ENCODE measurements at places on chromosomes 3 and 15.

DNA sequence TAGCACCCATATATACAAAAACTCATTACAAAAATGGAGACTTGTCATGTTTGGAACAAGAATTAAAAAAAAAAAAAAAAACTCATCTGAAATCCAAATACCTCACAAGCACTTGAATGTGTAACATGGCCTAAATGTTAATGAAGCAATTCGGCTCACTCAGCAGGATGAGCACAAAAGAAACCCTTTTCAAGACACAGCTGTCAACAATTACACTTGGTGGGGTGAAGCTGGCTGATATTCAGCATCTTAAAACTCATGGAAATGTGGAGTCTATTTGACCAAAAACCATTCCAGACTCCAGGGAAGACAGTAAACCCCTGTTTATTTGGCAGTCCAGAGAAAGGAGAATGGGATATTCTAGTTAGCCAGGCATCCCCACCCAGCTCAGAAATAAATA lies 205.4 kb upstream of the TSC22D2 start:
- DNase-seq = no peak

- peak; percentile 59 for DNase-seq
Measured at GRCh38 chr15:38612159-38612863, 47.7 kb upstream of the RASGRP1 start.

- no peak for DNase-seq
Measured at GRCh38 chr15:51348688-51349087, 7.2 kb downstream of the GLDN start.

GRCh38 chr3:181564222-181564621 lies 147.5 kb upstream of the SOX2 start:
- no peak for DNase-seq

DNA sequence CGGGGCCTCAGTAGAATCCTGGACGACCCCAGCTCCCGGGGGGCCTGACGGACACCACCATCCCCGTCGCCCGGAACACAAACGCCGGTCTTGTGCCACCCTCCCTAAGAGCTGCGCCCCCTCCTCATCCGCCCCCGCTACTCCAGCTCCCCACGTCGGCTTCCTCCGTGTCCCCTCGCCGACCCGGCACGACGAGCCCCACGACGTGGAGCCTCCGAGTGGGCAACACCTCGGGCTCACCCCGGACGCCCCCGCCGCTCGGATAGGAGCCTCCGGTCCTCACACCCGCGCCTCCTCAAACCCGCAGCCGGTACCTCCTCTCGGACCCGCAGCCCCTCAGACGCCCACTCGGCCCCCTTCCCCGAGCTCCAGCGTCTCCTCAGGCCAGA lies 525 bp downstream of the NPTN start:
- no peak for DNase-seq

GRCh38 chr3:169954142-169954756 lies 12.4 kb upstream of the SEC62 start:
- DNase-seq = no peak

DNA sequence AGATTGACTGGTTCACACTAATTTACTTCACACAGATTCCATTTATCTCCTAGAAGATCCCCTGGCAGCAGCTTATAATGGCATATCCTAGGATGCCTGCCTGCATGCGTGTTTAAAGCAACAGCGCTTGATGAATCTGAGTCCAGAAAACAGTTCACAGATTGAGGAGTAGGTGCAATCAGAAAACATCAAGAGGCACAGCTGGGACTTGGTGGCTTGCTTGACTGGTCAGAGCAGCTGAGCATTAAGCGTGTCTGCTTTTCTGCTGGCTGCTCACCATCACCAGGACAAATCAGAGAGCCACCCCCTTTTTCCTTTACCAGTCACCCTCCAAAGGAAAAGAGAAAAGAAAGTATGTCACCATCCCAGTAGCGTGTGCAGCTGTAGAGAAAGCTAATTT lies 223.6 kb downstream of the WDR72 start:
- no peak for DNase-seq

DNA sequence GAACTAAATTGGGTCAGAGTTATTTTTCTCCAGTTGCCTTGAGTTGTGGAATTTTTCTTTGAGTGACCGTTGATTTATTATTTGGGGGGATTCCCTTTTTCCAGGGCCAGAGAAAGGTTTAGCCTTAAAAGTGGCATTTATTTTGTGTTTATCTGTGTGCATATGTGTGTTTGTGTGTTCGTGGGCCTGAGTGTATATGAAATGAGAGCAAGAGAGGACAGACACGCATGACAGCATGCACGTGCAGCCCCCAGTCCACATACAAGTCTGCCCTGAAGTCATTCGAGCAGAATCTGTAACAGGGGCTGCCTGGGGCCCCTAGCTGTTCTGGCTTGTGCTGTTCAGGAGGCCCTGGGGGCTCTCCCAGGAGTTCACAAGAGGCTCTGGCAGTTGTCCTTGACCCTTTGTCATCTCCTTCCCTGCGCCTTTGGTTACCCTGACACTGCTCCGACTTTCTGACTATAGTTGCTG lies 18.3 kb upstream of the TRAK1 start:
- DNase-seq = no peak

DNA sequence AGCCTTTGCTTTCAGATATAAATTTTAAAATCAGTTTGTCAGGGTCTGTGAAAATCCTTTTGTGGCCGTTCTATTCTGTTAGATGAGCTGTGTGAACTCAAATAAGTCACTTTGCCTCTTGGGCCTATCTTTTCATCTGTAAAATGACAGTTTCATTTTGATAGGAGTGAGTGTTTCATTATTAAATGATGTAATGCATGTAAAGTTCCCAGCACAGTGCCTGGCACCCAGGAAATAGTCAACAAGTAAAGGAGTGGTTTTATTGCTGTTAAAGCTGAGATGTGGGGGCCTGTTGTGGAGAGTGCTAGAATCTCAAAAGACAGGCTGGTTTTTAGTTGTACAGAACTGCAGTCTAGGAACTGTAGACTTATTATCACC lies 394.5 kb upstream of the CFAP20DC start:
- no peak for DNase-seq

DNA sequence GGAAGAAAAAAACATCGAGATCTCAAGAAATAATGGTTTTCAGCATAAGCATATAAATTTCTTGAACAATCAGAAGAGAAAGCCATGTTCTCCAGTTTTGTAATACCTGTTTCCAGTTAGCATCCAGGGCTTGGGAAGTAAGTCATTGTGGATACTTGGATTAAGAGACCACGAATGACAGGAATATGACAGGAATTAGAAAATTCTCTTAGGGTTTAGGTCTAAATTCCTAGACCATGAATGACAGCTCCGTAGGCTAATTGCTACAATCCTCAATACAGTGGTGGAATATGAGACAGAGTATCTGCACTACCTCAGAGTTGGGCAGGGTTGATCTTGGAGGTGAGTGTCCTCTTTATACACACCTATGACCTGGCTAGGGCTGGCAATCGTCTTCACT lies 517.5 kb downstream of the NTRK3 start:
- no peak for DNase-seq

DNA sequence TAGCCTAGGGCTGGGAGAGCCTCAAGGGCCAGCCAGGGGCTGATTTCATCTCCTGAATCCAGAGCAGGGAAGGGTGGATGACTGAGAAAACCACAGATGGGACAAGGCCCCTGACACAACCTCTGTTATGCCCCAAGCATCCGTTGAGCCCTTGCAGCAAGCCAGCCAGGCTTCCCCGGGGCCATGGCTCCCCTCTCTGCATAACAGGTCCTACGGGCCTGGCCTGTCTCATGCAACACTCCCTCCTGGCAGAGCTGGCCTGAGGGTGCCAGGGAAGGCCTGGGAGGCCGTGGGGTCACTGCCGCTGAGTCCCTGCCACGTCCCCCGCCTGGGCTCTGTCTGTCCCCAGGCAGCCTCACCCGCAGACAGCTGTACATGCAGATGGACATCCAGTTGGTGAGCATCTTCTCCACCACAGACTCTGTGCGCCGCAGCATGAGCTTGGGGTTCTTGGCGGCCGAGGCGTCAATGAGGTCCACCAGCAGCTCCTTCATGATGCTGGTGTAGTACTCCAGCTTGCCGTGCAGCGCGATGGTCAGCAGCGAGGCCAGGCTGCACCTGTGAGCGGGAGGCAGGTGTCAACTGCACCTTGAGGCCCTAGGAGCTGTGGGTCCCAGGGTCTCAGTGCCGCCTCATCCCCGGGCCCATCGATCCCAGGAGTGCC lies 22.1 kb downstream of the H1-8 start:
- no peak for DNase-seq

DNA sequence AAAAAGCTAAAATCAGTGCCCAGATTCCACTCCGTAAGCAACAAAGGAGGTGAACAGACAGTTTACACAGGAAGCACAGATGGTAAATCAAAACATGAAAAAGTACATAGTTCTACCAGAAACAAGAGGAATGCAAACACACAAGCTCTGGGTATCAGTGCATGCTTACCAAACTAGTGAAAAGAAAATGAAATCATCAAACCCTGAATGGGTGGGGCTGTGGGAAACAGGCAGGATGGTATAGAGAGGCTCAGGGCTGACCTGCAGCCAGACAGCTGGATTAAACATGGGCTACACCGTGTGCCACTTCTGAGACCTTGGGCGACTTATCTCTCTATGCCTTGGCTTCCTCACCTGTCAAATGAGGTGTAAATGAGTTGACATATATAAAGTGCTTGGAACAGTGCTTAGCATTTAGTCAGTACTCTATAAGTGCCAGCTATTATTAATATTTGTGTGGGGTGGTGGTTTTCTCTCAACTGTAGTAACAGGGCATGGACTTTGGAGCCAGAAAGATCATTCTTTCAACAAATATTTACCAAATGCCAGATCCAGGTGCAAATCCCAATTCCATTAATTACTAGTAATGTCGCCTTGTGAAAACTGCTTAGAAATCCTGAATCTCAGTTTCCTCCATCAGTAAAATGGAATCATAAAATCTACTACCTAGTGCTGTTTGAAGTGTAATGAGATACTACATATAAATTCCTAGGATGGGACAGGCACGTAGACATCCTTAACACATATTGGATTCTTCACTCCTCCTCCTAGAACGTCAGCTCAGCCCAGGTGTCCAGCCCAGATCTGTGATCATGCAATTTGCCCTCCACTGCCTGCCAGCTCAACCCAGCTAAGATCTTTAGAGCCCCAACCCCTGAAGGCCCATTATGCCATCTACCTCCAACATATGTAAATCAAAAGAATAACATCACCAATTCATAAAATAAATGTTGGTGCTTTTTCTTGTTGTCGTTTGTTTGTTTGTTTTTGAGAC lies 55.5 kb upstream of the SMAD3 start:
- no peak for DNase-seq

- no peak for DNase-seq
Measured at GRCh38 chr3:149239357-149239936, 17.8 kb upstream of the CP start.

DNA sequence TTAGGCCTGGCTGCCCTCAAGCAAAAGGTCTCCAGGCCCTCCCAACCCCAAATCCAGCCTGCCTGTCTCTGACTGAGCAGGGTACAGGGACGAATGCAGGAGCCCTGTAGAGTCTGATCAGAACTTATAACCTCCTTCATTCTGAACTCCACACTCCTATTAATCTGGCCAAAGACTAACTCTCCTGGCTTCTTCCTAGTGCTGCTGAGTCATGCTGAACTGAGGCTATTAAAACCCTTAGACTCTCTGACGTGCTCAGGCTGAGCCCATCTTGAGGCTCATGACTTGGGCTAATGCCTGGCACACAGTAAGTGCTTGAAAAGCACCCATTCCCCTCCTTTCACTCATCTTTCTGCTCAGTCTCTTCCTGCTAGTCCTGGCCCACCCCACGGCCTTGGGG lies 81.9 kb downstream of the NUP210 start:
- no peak for DNase-seq
